Occipital lobe (tissue), 3 donors: ENCODE measurements at places on chromosomes 6 and 20. TPM values are rescaled to one million over a fixed set of nuclear protein-coding genes. Genes with fewer than 3 reads are reported as not detected.
A peak's percentile ranks its signal among the peaks of the same experiment; 100 is the strongest.

DNA sequence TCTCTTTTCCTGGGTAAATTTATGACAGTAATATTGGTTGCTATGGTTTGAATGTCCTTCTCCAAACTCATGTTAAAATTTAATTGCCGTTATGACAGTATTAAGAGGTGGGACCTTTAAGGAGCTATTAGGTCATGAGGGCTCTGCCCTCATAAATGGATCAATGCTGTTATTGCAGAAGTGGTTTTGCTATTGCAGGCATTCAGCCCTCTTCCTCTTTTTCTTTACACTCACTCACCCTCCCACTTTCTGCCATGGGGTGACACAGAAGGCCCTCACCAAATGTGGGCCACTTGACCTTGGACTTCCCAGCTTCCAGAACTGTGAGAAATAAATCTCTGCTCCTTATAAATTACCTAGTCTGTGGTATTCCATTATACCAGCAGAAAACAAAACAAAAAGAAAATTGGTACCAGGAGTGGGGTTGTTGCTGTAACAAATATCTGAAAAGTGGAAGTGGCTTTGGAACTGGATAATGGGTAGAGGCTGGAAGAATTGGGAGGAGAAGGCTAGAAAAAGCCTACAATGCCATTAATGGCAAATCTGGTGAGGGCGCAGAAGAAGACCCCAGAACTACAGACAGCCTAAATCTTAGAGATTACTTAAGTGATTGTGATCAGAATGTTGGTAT, 24.8 kb upstream of the IGF2R start:
- DNase-seq: no peak

- DNase-seq: no peak
Measured at GRCh38 chr6:5191222-5191621, 69.5 kb downstream of the LYRM4 start.

DNA sequence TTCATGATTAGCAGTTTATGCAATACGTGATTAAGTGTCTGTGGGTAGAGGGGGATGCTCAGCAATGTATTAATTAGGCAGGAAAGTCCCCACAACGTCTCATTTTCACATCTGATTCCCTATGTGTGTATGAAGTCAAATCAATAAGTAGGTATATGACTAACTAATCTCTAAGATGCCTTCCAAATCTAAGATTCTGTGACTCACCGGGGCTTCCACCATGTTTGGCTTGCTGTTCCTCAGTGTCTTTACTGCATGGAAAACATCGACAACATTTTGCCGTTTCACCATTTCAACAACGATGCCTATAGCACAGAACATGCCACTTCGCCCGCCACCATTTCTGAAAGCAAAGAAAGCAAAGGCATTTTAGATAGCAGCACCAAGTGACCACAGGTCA, 72.0 kb upstream of the THEMIS start:
- DNase-seq: no peak

GRCh38 chr20:36613974-36614373, 8.4 kb downstream of the RAB5IF start:
- DNase-seq: no peak

GRCh38 chr6:136803608-136804007, 11.3 kb upstream of the MAP3K5 start:
- no peak for DNase-seq

- no peak for DNase-seq
Measured at GRCh38 chr20:58233881-58234528, 5.6 kb upstream of the ANKRD60 start.

- DNase-seq: no peak
Measured at GRCh38 chr6:113406048-113406695, 451.0 kb upstream of the MARCKS start.

- DNase-seq: no peak
Measured at GRCh38 chr6:83265384-83265783, 72.2 kb downstream of the RWDD2A start.

- DNase-seq: peak; percentile 68
Measured at GRCh38 chr6:36666826-36667591, 11.5 kb upstream of the CDKN1A start.

- no peak for DNase-seq
Measured at GRCh38 chr20:21101453-21101931, 4.7 kb downstream of the LINC00237 start.

GRCh38 chr6:168783720-168784119, 342.7 kb downstream of the SMOC2 start:
- no peak for DNase-seq

The OSER1 gene
- 35.9 TPM for total RNA-seq

The SYNCRIP gene
- 118 TPM for total RNA-seq

The TRIM40 gene
- total RNA-seq: not detected

The DNAH8 gene
- under 0.01 TPM for total RNA-seq

The MTFR2 gene
- total RNA-seq: 0.94 TPM

The ANKRD66 gene
- 0.16 TPM for total RNA-seq
